ENCODE measurements at places on chromosomes 5 and 9.
A peak's percentile ranks its signal among the peaks of the same experiment; 100 is the strongest.

- DNase-seq = no peak
Measured at GRCh38 chr5:151864061-151864748, 60.4 kb downstream of the GLRA1 start.

DNA sequence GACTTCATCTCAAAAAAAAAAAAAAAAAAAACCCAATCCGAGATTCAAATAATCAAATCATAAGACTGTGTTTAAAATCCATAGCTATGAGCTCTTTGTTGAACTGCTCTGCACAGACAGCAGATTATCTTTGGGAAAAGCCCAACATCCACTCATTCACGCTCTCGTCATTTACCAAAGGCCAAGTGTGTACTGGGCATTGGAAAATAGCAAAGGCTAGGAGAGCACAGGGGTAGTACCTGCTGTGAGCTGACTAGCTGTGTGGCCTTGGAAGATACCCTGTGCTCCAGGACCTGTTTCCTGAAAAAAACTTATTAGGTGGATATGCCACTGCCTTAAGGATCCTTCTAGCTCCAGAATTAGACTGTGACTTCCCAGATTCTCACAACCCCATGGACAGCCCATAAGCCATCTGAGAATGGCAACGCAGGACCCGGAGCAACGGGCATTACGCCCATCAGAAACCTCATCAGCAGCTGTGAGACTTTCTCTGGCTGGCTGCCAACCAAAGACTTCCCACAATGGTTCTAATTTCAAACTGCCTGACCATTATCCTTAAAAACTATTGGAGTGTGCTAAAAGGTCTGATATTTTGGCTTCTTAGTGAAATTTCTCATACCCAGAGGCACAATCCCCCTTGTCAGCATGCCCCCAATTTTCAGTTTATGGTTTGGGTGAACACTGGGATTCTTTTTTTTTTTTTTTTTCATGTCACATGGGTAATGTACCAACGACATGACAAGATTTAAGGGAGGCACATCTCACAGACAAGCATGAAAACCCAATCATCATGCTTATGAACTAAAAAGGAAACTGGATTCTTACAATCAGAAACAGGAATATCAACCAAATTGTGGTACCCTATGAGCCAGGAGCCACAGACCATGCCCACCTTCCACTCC is 16.8 kb downstream of the SERINC5 start:
- no peak for DNase-seq

DNA sequence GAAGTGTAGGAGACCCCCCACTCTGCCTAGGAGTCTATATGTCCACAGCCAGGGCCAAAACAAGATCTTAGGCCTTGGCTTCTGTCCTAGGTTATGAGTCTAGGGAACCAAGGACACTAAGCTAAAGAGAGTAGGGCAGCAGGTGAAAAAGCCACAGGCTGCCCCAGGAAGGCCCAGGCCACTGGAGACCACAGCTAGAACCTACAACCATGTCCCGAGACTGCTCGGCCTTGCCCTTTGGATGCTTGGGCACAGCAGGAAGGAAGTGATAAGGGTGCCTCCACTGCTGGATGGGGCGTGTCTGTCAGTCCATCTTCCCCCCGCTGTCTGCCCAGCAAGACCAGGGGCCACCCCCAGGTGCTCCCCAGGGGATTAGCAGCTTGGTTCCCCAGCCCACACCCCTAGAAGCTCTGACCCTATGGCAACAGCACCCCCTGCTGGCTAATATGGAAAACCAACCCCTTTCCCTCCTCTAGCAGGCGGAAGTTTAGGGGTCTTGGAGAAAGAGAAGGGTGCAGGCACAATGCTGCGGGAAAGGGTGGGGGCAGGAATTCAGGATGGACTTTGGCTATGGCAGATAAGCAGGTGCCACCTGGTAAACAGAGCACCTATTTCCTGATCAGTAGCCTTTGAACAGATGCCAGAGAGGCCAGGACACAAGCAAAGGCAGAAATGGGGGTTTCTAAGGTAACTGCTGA is 10.5 kb upstream of the IRF1 start:
- peak; percentile 71 for DNase-seq

DNA sequence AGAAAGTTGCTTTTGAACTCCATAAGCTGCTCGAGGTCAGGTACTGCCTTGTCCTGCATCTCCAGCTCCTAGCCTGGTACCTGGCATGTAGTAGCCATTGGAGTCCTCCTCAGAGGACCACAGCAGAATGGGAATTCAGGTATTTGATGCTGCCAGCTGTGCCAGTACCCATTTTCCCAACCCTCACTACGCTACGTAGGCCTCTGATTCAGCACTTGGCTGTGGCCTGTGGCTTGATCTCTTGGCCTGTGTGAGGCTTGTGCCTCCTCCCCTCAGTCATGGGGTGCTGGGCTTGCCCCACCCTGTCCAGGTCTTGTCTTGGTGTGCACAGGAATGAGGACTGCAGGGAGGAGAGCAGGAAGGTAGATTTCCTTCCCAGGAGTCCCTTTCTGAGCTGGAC is 11.8 kb downstream of the OTULIN start:
- no peak for DNase-seq

Measured in activated T-helper 1 cell treated with anti-CD3 and anti-CD28 coated beads, Interleukin-2, amount 50 U/mL, for 16 hours (primary cell).